T-helper 1 cell (primary cell): ENCODE measurements at places on chromosomes 12 and 14.

GRCh38 chr12:102051431-102051965 lies 10.3 kb downstream of the WASHC3 start:
- DNase-seq, result no peak

- peak; percentile 92 for DNase-seq
Observed at GRCh38 chr12:54324617-54325441, at the start of gene COPZ1. Gene COPZ1, plus strand, starts transcription at chr12:54325131. Its CDS starts 33 bp downstream, at chr12:54325164.

DNA sequence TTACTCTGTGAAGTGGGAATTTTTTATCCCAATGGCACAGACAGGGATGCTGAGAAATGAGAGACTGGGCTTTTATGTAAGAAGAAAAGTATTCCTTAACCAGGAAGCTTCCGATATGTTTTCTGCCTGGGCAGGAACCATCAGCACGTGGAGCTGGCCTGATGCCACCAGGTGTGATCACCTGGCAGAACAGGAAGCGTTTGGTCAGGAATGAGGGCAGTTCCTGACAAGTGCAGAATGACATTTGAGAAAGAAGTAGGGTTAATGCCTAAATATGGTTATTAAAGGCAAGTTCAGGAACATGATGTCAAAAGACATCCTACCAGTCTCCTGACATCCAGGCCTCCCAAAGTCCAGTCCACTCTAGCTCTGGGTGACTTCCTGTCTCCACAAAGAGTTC lies 210.3 kb downstream of the NUAK1 start:
- no peak for DNase-seq

- DNase-seq, result no peak
Observed at GRCh38 chr12:75890141-75890540, 141.4 kb downstream of the PHLDA1 start.

DNA sequence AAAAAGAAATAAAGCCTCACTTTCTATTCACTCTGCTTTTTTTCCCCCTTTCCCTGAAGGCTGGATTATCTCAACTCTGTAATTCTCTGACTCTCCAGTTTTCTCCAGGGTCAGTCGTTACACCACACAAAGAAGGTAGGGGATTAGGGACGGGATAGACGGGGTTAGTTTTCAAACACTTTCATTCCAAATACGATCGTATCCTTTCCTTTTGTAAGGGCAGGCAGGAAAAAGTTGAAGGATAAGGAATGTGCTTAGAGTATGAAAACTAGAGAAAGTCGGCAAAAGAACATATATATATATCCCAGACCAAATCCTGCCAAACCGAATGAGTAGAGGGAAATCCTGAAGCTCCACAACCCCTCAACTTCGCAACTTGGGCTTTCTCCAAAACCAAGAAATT lies 581 bp upstream of the ESYT1 start:
- DNase-seq, result no peak

- DNase-seq, result no peak
Observed at GRCh38 chr14:101025131-101025530, 121.6 kb upstream of the RTL1 start.

- no peak for DNase-seq
Observed at GRCh38 chr12:27541031-27541719, 17.2 kb downstream of the PPFIBP1 start.

GRCh38 chr12:64175254-64175945 lies 46.7 kb downstream of the KICS2 start:
- no peak for DNase-seq

- peak; percentile 45 for DNase-seq
Observed at GRCh38 chr14:94056579-94057308, 24.3 kb downstream of the DDX24 start.

DNA sequence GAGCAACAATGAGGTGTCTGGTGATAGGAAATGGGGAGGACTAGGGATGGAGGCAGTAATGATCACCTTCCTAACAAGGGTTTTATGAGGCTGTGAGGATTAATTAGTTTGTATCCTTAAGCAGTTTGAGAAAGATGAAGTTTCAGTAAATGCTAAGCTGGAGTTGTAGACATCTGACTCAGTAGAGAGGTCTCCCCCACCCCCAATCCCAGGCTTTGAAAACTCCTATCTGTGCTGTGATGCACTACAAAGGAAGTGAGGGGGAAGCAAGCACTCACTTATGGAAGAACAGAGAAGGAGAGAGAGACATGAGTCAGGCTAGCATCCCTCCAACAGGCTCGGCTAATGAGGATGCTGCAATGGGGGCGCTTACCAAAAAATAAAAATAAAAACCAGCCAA lies 5.5 kb upstream of the BCL11B start:
- DNase-seq, result no peak

DNA sequence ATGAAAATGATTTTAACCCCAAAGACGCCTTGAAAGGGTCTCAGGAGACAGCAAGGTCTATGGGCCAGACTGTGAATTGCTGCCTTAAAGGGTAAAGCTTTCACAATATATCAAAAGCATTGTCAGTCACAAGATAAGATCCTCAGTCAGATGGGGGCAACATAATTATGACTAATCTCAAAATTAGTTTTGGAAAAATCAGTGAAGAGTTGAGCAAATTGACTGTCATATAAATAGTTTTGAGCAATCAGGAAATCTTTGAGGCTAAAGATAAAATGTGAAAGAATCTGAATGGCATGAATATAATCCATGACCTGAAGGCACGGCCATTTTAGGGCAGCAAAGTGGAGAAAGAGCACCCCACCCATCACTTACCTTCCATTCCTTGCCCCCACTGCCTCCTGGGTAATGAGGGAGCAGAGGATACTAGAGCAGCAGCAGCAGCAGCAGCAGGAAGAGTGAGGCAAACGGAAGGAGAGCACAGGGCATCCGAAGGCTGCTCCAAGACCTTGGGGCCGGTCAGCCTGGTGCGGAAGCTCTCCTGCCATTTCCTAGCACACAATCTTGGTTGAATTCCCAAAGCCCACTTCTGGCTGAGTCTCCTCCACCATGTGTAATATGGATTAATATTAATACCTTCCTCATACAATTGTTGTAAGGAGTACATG lies 7.0 kb downstream of the STON2 start:
- no peak for DNase-seq

- no peak for DNase-seq
Observed at GRCh38 chr12:74816398-74817175, 279.0 kb downstream of the ATXN7L3B start.

- no peak for DNase-seq
Observed at GRCh38 chr14:86141966-86142365, 612.0 kb downstream of the FLRT2 start.

- no peak for DNase-seq
Observed at GRCh38 chr14:47674148-47674542, 1.3 kb downstream of the MDGA2 start.

DNA sequence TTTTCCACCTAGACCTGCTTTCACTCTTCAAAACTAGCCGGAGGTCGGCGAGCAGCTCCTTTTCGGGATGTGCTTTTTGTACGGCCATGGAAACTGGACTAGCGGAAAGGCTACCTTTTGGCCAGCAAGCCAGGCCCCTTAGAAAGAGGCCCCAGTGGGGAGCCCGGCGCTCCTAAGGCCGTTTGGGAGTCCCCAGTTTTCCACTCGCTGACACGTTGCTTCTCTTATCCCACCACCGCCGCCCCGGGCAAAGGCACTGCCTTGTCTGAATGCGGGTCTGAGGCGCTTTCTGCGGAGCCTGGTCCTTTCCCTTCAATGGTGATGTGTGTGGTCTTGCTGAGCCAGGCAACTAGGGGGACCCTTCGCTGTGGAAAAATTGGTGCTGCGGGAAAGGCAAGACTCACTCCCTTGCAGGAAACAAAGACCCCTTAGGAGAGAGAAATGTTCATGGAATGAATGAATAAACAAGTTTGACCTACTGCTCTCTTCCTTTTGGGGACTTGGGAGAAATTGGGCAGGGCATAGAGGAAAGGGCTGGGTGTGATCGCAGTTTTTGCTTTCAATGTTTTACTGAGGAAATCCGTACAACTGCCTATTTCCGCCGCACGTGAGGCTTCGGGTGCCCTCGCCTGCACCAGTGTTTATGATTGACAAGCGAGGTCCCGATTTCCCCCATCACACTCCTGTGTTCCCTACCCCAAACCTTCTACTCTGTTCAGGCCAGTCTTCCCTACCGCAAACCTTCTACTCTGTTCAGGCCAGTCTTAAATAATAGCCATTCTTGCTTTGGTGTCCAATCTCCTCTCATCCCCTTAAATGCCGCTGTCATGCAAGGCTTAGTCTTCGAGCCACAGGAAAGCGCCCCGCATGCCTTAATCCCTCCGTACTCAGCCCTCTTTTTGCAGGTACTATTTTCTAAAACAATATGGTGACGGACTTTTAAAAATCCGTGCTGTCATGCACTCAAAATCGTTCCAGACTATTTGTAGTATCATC lies 1.0 kb upstream of the SLC38A2 start:
- DNase-seq, result peak; percentile 37

- no peak for DNase-seq
Observed at GRCh38 chr12:5796171-5796958, 148.7 kb downstream of the ANO2 start.

- no peak for DNase-seq
Observed at GRCh38 chr12:128793701-128794100, 30.1 kb downstream of the SLC15A4 start.

GRCh38 chr12:132566516-132567131 lies 43.8 kb downstream of the LRCOL1 start:
- DNase-seq, result no peak

- DNase-seq, result no peak
Observed at GRCh38 chr12:29283969-29284700, 96.8 kb downstream of the ERGIC2 start.

DNA sequence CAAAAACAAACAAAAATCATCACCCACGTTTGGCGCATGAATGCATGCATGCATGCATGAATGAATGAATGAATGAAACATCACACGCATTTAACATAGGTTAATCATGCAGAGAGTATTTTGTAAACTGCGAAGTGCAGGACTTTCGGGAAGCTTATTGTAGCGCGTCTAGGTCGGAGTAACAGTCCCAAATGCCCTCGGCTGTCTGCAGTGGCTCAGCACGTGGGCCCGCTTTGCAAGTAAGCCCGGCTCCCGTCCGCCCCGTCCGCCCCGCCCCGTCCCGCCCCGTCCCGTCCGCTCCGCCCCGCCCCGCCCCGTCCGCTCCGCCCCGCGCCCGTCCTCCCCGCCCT lies 263 bp upstream of the IFT81 start:
- no peak for DNase-seq

DNA sequence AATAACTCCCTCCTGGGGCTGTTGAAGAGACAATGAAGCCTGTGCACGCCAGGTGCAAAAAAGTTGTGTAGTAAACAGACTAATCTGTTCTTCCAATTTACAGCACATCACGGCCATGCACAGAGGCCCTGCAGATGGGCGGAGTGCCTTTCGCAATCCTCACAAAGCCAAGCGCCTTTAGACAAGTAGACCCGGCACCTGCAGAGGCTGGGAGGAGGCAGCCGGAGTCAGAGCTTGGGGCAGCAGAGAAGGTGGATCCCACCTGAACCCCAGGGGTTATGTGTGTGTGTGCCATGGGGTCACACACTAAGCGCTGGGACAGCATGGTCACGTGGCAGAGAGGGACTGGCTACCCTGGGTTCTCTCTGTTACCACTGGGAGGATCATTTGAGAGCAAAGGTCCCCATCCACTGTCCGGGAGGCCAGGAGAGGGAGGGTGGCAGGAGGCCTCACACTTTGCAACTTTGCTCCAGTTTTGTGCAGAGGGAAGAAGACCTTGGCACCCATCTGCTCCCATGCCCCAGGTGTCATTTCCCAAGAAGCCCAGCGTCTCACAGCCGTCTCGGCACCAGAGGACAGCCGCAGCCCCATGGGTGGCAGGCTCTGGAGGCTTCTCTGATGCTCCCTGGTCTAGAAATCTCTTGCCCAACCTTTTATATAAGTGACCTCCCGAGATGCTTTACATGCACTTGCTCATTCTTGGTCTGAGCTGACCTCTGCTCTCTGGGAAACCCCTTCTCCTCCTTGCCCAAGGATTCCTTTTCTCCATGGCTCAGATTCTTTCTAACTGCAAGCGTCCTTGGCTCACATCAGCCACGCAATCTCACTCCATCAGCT lies 80.0 kb upstream of the DICER1 start:
- DNase-seq, result no peak

DNA sequence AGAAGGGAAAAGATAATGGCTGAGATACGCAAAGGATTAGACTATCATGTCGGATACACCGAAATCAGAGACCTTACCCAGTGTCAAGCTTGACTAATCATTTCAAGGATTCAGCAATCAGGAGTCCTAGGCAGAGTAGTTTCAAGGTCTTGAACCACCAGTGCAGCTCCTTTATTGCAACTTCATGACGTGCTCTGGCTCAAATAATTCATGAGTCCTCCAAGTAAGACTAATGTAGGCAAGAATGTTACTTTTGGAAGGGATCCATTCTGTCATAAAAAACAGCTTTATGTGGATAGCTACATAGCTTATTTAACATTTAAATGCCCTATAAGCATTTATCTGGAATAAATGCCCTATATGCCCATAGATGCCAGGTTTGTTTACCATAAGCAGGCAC lies 123.2 kb downstream of the LMO3 start:
- no peak for DNase-seq

- no peak for DNase-seq
Observed at GRCh38 chr12:21379218-21379617, 6.5 kb downstream of the IAPP start.

- DNase-seq, result no peak
Observed at GRCh38 chr12:27709932-27710591, 570 bp upstream of the MRPS35 start.

- no peak for DNase-seq
Observed at GRCh38 chr14:31560759-31561154, 447 bp upstream of the NUBPL start.

GRCh38 chr12:6052940-6053329 lies 71.5 kb downstream of the VWF start:
- DNase-seq, result no peak

DNA sequence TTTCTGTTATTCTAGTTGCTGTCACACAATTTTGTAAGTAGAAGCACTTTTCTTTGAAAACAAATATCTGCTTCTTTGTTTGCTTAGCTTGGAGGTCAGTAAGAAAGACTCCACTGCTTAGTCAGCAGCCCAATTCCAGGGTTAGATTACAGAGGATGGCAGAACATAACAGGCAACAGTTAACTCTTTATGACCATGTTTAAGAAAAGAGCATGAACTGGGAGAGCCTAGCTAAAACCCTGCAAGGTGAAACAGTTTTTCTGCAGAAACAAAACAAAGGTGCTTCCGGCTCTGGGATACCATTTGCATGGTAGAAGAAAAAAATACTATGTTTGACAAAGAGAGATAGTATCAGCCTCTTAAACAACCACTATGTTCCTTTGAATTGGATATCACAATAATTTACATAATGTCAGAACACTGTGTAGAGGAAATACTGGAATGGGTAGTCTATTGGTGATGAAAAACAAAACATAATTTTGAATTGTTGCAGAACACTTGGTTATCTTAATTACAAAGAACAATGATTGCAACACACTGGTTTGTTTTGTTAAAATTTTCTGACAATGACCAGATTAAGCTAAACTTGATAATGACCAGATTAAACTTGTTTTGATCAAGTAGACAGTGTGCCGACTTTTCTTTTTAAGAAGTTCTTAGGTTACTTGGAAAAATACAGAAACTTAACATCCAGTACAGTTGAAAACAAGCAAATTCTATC lies 22.4 kb upstream of the PPM1H start:
- DNase-seq, result no peak
